ENCODE measurements at places on chromosomes 2 and 18.

GRCh38 chr2:49207204-49207603 lies 52.9 kb upstream of the FSHR start:
- DNase-seq, result no peak

DNA sequence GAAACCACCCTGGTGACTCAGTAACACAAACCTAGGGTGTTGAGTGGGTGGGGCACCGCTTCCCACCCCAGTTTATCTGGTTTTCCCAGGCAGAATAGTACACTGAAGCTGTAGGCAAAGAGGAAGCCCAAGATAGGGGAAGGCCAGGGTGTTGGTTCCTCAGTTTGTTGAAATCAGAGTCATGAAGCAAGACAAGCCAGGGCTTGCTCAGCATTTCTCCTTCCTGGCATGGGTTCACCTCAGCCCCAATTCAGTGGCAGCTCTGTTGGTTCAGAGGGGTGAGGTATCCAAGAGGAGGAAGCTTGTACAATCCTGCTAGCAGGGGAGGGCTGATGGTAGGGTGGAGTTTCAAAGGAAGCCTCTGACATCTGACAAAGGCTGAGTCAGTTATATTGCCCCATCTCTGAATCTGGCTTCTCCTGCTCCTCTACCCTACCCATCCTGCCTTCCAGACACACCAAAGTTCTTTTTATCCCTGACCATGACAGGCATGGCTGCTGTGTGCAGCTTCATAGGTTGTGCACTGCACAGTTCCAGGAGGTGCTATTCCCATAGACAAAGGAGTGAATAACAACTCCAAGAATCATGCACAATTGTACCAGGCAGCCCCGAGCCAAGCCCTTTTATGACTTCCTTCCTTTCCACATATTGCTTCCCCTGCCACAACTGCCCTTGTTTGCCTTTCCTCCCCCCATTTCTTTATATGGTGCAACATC lies 24.9 kb upstream of the RAB10 start:
- DNase-seq, result peak; percentile 89

GRCh38 chr2:31287654-31288053 lies 53.7 kb downstream of the EHD3 start:
- no peak for DNase-seq

DNA sequence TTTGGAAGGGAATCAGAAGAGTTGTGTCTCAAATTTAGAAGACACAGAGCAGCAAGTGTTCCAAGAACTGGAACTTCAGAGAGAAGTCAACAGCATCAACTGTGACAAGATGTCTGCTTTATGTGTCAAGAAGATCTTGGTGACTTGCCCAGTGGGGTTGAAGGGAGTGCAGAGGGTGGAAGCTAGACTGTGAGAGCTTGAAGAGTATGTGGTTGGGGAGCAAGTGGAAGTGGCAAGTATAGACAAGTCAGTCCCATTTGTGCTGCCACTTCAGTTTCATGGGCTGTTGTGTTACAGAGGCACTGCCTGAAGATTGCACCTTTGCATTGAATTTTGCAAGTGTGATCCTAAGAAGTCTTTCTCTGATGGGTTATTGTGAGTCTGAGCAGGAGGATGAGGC lies 68.7 kb upstream of the MC2R start:
- DNase-seq, result no peak

- DNase-seq, result no peak
These were observed 56.0 kb downstream of the PIK3C3 start for GRCh38 chr18:42011053-42011452.

- peak; percentile 58 for DNase-seq
These were observed 49.2 kb upstream of the LGALSL start for GRCh38 chr2:64404743-64405142.

DNA sequence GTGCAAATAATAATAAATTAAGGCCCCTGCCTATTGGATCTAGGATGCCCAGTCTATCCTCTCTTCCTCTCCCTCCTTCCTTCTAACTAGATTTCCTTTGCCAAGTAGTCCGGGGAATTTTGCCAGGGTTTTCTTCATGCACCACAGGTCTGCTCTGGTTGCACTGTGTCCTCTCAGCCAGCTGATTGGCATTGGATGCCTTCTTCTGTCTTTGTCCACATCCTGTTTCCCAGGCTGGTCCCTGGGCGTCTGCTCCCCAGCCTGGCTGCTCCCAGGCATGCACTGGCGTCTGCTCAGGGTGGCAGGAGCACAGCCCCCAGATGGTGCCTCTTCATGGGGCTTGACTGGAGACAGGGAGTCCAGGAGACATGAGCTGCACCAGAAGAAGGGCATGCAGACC lies 66.4 kb downstream of the GALR1 start:
- DNase-seq, result no peak
